ENCODE measurements at places on chromosomes 2 and 18. TPM values are rescaled to one million over a fixed set of nuclear protein-coding genes. Genes with fewer than 3 reads are reported as not detected.

UCN gene
- 0.20 TPM for total RNA-seq

KCNJ3 gene
- total RNA-seq: not detected

TEX44 gene
- not detected for total RNA-seq

ZEB2 gene
- 30.3 TPM for total RNA-seq

SYT4 gene
- not detected for total RNA-seq

RGPD6 gene
- total RNA-seq: 23.0 TPM

DNA sequence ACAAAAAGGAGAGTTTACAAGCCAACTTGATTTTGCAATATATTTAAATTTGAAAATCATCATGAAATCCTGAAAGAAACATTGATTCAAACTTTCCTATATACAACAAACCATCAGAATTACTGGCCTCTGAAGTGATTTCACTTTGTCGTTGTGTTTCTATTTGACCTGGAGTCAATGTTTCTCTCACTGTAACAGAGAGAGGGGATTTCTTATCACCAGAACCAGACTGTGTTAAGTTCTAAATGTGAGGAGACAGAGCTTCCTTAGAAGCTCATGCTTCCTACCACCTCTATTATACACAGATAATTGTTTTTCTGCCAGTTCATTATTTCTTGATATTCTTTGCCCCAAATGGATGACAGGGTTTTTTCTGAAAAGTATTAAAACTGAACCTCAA is 245.0 kb upstream of the RND3 start:
- no peak for DNase-seq

- peak; percentile 57 for DNase-seq
These were observed at the start of gene MSH6 for GRCh38 chr2:47782671-47783485. TSS of gene MSH6 (plus strand) at chr2:47783145. CDS start at chr2:47783234, 89 bp downstream.

GRCh38 chr2:127365211-127365643 is 22.5 kb downstream of the MAP3K2 start:
- no peak for DNase-seq

- no peak for DNase-seq
These were observed 131.4 kb downstream of the CLIP4 start for GRCh38 chr2:29246383-29247300.

DNA sequence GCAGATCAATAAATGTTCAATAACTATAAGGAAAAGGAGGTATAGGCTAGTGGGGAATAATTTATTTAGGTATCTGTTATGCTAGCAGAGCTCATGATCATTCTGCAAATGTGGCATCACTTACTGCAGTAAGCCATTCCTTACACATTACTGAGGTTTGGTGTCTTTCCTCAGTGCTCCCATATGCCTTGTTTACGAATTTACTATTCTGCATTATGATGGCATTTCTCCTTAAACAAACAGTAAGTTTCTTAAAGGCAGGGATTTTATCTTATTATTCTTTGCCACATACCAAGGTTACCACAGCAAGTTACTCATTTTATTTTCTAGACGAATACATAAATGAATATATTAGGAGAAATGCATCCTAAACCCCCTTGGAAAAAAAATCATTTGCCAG is 88.4 kb downstream of the DSEL start:
- DNase-seq: no peak

DNA sequence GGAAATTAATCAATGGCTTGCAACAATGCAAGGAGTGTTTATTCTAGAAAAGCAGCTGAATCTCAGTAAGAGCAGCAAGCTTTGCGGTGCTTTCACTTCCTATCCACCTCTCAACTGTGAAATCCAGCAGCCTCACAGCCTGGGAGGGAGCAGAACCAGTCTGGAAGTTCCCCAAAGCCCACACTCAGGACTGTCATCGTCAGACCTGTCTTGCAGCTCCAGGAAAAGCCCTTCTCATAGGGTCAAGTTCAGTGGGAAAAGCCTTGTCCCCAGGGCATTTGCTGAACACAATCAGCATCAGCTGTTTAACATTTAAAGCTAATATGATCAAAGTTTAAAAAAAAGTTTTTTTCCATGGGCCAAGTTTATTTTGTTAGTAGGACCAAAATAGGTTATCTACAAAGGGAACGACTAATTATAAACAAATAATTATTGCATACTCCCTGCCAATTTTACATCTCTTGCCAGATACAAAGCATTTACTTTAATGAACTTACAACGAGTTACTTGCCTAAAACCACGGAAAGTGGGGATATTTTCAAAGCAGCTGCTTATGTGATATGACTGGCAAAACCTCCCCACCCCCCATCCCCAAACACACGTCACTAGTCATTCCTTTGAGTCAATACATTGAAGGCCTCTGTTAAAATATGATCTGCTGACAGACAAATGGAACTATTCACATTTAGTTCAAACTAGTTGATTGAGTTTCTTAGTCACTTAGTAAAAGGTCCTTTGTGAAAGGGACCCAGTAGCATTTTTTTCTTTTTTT is 36.8 kb downstream of the PARD6G start:
- DNase-seq: no peak

DNA sequence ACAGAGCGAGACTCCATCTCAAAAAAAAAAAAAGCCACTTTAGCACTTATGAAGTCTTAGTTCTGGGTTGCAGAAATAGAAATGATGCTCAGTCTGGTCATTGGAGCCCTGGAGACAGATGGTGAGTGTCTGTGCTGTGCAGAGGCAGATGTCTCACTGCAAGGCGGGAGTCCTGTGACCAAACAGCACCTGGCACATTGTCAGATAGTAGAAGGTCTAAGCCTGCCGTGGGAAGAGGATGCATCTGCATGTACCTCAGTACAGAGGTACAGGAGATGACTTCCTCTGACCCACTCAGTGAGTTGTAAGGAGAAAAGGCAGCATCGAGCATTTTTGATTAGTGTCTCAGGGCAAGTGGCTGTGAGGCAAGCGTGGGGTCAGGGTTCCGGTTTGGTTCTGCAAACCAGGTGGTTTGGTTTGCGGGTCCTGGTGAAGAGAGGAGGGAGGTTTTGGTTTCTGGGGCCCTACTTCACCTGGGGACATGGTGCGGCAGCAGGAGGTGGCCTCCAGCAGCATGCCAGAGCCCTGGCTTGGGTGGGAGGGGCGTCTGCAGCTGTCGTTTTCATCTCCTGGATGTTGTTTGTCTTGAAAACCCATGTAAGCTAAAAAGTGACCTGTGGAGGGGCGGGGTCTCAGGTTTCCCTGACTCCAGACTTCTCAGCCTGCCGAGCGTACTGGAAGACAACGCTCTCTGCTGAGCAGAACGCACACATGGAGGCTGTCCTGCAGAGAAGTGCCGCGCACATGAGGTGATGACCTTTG is 3.8 kb downstream of the RBFA start:
- no peak for DNase-seq

DNA sequence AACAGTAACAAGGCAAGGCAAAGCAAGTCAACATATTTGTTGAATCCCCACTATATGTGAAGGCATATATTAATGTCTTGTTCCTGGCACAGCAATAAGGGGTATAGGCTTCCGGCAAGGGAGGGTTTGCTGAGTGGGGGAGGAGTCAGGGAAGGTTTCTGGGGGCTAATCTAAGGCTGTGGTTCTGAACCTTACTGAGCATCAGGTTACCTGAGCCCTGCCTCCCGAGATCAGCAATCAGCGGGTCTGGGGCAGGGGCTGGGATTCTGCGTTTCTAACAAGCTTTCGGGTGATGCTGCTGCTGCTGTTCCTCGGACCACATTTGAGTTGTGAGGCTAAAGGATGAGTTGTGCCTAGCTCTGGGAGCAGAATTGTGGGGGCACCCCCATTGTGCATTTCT is 401.7 kb upstream of the SPRED2 start:
- no peak for DNase-seq

DNA sequence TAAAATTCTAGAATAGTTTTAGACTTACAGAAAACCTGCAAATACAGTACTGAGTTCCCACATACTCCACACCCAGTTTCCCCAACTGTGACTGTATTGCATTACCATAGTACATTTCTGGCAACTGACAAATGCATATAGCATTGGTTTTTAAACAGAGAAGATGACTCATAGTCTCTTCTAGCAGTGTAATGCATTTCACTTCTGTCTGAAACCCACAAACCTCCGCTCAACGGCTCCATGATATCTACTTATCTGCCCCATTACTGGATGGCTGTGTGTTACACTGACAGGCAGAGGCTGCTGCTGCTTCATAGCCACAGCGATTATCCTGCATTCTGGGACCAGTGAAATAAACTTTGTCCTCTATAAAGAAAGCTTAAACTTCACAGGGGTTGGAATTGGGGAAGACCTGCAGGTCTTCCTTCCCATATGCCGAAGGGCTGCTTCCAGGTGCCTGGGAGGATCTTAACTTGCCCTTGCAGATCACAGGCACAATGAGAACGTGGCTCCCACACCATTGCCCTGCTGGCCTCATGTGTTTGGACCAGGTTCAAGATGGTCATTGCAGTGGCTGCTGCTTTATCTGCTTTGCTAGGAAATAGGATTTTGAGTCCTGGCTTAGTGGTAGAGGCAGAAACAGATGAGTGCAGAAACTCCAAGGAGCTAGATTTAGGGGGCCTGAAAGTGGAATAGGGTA is 742.6 kb upstream of the HS6ST1 start:
- DNase-seq: no peak

DNA sequence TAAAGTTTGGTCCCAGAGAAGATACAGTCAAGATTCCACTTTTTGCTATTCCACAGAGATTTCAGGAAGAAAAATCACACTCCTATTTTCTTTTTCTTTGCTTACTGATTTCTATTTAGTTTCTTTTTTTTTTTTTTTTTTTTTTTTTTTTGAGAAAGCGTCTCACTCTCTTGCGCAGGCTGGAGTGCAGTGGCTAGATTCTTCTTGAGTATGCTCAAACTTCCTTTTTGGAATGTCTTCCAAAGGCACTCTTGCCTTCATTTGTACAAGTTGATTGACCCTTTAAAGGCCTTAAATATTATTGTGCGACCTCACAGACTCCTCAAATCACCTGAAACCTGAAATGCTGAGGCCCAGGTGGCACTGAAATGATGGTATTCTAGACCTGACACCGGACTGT is 9.6 kb downstream of the SCN1A start:
- no peak for DNase-seq

DNA sequence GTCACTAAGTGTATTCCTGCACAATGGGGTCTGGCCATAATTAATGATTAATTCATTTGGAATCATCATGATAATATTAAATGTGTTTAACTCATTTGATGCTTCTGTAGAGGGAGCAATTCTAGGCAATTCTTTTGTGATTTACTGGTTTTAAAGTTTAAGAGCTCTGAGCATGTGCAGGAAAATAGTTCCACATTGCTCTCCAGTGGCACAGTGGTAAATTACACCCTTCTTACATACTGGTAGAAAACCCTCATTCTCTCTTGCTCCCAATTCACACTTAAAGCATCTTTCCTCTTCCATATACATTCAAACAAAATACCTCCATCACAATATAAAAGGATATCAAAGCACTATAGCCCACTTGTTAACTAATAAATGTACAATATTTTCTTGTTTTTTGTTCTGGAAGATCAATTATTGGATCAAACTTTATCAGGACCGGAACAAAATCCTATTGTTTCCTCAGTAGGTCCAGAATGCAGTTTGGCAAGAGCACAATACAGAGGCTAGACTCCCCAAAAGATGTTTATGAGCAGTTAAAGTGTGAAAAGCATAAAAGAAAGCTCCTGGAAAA is 844.3 kb downstream of the MBD2 start:
- DNase-seq: no peak

GRCh38 chr2:96618596-96619283 is 19.4 kb downstream of the KANSL3 start:
- DNase-seq: no peak

All from pulmonary artery endothelial cell (primary cell).